ENCODE measurements at places on chromosomes 4 and X.

DNA sequence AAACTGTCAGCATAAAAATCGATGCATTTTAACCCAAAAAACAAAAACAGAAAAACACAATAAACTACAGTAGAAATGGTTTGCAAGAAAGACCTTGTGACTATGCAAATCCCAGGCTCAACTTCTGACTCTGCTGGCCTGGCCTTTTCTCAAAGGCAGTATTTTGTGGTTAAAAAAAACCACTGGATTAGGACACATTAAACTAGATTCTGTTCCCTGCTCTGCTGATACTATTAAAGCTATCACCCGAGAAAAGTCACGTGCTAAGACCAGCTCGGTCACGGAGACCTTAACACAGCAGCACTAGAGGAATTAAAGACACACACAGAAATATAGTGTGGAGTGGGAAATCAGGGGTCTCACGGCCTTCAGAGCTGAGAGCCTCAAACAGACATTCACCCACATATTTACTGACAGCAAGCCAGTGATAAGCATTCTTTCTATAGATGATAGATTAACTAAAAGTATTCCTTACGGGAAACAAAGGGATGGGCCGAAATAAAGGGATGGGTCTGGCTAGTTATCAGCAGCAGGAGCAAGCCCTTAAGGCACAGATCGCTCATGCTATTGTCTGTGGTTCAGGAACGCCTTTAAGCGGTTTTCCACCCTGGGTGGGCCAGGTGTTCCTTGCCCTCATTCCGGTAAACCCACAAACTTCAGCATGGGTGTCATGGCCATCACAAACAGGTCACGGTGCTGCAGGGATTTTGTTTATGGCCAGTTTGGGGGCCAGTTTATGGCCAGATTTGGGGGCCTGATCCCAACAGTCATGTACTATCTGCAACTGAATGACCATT, 16.1 kb downstream of the CBR4 start:
- no peak for DNase-seq

- DNase-seq = no peak
Observed at GRCh38 chrX:24231131-24231540, 81.6 kb downstream of the ZFX start.

GRCh38 chr4:2728806-2729532, 27.2 kb downstream of the TNIP2 start:
- DNase-seq = no peak

- DNase-seq = no peak
Observed at GRCh38 chr4:163385466-163385865, 41.8 kb downstream of the NPY5R start.

DNA sequence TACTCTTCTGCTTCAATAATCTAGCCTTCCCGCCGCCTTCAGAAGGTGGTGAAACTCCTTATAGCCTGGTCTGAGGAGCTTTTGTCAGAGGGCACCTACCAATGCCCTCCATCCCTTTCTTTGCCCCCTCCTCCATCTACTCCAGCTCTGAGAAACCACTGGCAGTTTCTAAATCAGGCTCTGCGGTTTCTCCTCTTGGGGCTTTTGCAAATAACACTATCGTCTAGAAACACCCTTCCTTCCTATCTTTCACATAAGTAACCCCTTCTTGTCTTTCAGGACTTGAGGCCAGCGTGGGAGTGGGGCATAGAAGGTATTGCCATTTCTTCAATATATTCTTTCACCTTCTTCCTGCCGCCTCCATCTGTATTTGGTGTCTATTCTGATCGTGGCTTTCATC, 1.2 kb upstream of the EFHC2 start:
- DNase-seq = no peak

Data from activated T-helper 1 cell treated with anti-CD3 and anti-CD28 coated beads, Interleukin-2, amount 50 U/mL, for 16 hours (primary cell).